ENCODE measurements at places on chromosomes 7 and 10.
A peak's percentile ranks its signal among the peaks of the same experiment; 100 is the strongest.

GRCh38 chr10:37819797-37820196 is 37.6 kb downstream of the ZNF248 start:
- no peak for DNase-seq

- DNase-seq: no peak
Observed at GRCh38 chr10:121322776-121323175, 275.5 kb downstream of the FGFR2 start.

DNA sequence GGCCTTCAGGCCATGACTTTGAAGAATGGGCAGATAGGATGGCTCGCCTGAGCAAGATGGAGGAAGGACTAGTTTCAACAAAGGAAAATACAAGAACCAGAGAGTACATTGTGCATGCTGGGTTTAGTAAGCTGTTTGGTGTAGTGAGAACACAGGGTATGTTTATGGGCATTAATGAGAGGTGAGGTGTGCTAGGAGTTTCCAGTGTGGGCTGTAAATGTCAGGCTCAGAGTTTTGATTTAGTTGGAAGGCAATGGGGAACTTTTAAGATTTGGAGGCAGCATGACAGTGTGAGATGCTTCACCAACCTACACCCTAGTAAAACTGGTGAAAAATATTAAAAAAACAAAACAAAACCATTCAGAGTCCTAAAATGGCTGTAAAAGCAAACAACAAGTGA is 13.3 kb downstream of the IGFBP1 start:
- no peak for DNase-seq

GRCh38 chr10:101932183-101932582 is 88.6 kb upstream of the KCNIP2 start:
- DNase-seq: no peak

DNA sequence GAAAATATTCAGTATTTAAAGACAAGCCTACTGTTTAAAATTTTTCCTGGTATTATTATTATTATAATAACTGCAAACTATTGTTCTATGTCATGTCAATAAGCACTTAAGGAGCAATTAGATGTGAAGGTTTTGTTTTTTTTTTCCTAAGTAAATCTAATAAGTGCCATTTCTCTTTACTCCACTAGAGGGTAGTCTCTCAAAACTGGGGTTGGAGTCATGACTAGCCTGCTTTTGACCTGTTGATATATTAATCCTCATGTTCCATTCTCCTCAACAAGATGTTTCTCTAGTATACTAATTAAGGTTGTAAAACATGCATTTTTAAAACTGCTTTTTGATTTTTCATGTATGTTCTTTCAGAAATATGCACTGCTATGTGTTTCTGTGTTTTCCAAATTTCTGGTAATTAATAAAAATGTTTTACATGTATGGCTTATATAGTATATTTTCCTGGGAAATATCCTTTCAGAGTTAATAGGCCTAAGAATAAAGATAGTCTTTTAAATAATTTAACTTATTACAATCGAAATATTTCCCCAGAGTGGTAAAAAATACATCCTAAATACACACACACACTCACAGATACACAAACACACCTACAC is 1.0 kb upstream of the LRRN3 start:
- peak; percentile 87 for DNase-seq

- DNase-seq: no peak
Observed at GRCh38 chr7:153530441-153530840, 521.8 kb upstream of the DPP6 start.

- no peak for DNase-seq
Observed at GRCh38 chr10:72455889-72456595, 101.3 kb upstream of the DNAJB12 start.

GRCh38 chr10:59222788-59223187 is 46.3 kb downstream of the PHYHIPL start:
- DNase-seq: no peak

DNA sequence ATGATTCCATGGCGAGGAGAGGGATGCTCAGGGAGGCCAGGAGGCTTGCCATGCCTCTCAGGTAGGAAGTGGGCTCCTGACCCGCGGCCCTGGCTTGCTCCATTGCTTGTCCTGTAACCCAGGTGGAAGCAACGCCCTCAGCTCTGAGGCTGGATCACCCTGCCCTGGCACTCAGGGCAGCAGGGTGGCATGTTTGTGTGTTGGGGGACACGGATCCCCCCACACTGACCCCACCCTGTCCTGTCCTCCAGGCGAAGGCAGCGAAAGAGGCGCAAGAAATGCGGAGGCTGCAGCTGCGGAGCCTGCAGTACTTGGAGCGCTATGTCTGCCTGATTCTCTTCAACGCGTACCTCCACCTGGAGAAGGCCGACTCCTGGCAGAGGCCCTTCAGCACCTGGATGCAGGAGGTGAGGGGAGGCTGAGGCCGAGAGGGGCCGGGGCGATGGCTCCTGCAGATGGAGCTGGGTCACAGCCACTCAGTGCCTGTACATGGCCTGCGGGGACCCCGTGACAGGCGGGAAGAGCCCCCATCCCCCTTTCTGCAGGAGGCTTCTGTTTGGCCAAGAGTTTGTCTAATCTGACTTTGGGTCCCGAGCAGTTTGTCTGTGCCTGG is 38.3 kb downstream of the PRF1 start:
- DNase-seq: no peak

- no peak for DNase-seq
Observed at GRCh38 chr7:18535810-18536415, 40.4 kb downstream of the HDAC9 start.

- DNase-seq: no peak
Observed at GRCh38 chr7:150308575-150308974, 14.6 kb upstream of the LRRC61 start.

DNA sequence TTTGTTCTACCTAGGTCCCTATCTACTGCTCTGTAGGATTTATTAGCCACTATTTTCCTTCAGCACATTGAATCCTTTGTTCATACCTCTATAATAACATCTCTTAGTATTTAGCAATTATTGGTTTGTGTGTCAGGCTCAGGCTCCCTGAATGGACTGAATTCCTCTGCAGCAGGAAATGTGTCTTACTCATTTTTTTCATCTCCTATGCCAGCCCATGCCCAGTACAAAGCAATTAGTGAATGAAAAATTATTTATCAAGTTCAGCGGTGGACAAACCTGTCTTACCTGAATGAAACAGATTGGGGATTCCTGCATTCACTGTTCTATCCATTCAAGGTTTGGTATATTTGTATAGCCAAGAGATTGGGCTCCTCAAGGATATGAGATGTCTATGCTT is 53.7 kb downstream of the C1GALT1 start:
- DNase-seq: no peak

GRCh38 chr7:135620980-135621850 is 41.1 kb upstream of the STMP1 start:
- DNase-seq: peak; percentile 63

DNA sequence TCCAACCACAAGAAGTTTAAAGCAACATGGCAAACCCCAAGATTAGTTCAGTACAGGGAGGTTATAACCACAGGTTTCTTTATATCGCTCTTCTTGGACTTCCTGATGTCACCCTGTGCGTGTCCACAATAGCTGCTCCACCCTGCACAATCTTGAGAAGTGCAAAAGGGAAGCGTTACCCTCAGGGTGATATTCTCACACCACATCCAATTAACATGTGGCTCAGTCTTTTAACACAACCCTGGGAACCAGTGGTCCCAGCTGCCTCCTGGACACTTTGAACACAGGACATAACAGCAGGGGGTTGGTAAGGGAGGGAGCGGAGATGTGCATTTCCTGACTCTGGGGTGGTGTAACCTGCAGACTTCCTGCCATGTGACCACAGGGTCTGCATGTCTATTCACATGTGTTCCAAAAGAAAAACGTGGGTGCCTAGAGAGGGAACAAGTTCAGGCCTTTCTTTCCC is 64.6 kb downstream of the GSAP start:
- no peak for DNase-seq

DNA sequence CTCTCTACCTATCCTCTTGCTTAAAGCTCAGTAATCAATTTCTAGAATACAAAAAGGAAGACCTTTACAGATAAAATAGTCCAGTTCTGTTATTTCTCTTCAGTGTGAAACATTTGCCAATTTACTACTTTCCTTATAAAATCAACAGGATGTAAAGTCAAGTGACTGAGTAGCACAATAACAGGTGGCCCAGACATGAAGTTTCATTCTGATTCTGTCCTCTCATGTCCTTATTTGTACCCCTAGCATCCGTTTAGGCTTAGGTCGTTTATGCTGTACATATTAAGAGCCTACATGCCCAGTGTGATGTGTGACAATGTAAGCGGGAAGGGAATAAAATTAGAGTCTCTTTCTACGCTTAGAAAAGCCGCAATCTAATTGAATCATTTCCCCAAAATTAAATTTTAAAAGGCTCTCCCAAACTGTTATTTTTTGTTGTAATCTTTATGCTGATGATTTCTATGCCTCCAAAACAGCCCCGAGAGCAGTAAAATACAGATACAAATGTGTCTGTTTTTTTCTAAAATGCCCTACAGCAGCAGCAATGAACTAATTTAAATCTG is 29.1 kb downstream of the EPC1 start:
- no peak for DNase-seq

DNA sequence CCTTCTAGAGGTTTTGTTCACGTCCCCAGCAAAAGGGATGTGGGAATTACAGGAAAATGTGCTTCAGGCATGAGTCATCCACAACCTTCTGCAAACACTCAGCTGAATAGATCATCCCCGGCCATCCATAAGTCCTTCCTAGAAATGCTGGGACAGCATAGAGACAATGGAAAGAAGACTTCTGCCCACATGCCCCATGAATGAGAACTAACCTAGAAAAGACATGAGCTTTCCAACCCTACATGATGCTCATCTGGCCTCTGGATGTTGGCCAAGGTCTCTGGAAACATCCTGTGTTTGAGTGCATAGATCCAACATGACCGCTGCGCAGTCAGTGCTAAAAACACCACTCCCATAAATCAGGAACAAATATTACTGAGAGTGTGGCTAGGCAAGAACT is 277.5 kb downstream of the PLXNA4 start:
- no peak for DNase-seq

- DNase-seq: peak; percentile 72
Observed at GRCh38 chr10:32446536-32447406, 831 bp downstream of the CCDC7 start.

DNA sequence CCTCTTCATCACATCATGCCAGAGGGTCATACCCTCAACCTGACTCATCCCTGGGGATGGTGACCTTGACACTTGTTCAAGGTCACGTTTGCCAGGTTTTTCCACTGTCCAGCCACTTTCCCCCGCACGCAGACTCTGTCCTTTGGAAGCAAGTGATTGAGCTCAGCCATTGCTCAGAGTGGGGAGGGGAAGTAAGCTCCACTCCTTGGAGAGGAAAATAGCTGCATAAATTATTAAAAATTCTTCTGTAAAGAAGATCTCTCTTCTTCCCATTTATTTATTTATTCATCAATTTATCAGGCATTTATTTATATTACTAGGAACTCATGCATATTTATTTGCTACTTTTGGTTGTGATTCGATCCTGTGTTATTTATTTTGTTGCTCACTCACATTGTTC is 88.0 kb downstream of the GLRX3 start:
- DNase-seq: no peak

DNA sequence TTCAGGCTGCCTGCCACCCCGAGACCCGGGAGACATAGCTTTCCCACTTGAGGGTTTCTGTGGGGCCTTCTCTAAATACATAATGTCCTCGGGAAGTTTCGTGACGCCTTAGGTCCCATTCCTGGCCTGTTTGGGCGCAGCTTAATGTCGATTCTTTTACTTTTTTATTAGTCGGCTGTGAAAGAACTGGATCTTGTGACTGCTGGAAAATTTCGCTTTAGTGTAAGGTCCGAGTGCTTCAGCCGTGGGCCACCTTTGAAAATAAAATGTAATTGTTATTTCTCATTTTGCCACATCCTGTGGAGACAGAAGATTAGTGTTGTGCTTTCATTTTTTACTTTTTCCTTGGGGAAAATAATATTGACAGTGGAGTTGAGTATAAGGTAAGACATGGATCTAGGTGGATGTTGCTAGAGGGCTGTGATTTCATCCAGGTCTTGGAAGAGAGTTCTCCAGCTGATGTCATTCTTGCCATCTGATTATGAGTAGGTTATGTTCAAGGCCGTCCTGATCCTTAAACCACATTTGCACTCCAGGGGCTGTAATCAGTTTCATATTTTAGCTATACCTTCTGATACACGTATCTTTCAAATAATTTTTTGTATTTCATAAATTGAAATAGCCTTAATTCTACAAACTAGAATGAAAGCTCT is 830 bp downstream of the RAB18 start:
- no peak for DNase-seq

GRCh38 chr7:93821463-93821862 is 69.1 kb downstream of the TFPI2 start:
- DNase-seq: no peak

GRCh38 chr10:35299016-35299415 is 37.3 kb upstream of the CCNY start:
- DNase-seq: no peak

- no peak for DNase-seq
Observed at GRCh38 chr7:158783595-158783994, 45.7 kb downstream of the ESYT2 start.

DNA sequence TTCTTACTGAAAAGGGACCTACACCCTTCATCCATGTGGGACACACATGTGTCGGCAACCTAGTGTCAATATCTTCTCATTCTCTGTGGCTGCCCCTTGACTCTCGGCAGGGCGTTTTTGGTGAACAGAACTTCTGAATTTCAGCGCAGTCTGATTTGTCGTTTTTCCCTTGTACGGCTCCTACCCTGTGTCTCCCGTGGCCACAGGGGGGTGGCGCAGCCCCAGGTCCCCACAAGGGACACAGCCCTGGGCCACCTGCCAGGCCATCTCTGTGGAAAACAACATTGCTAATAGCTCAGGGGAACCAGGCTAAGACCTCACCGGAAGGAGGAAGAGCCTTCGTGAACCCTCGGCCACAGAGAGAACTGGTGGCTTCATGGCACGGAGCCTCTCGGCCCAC is 53.1 kb upstream of the NKX6-2 start:
- no peak for DNase-seq

GRCh38 chr7:107269790-107270189 is 101.0 kb downstream of the HBP1 start:
- no peak for DNase-seq

DNA sequence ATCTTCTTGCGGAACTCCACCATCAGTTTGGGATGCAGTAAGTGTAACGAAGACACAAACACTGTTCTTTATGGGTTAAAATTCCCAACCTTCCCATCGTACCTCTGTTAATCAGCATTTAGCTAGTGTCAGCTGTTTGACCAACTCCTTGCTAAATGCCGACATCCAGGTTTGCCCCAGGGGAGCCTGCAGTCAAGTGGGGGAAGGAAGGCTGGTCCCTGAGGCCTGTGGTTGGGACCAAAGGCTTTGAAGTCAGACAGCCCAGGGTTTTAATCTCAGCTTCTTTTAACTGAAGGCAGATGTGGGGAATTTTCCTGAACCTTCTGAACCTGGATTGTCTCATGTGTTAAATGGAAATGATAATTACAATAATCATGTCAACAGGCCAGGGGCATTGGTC is 443.7 kb downstream of the GLRX3 start:
- no peak for DNase-seq

Data from NCI-H1417 (cell line).